Ammon's horn (tissue), 1 donor: ENCODE measurements at places on chromosomes 1 and 21.
A peak's percentile ranks its signal among the peaks of the same experiment; 100 is the strongest.

DNA sequence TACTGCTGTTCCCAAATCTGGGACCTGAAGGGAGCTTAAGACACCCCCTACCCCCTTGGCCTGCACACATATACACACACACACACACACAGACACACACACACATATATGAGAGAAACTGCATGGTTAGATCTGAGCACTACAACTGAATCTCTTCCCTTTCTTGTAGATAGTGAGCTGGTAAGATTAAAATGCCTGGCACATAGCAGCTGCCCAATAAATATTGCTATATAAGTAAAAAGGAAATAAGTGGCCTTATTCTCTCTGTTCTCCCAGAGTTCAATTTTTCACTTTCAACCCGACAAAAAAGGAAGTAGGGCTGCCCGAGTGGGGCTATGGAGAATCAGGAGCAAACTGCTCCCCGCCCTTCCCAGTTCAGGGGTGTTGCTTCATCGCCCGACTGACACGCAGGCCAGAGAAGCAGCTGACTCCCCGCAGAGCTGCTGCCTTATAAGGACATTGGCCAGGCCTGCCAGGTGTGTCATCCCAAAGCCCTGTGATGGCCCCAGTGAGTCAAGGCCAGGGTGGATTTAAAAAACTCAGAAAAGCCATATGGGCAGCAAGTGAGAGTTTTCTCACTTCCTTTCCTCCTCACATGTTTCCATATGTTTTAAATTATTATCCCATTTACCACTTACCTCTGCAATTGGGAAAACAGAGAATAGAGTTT is 106.5 kb upstream of the SLC44A3 start:
- DNase-seq: peak; percentile 70

DNA sequence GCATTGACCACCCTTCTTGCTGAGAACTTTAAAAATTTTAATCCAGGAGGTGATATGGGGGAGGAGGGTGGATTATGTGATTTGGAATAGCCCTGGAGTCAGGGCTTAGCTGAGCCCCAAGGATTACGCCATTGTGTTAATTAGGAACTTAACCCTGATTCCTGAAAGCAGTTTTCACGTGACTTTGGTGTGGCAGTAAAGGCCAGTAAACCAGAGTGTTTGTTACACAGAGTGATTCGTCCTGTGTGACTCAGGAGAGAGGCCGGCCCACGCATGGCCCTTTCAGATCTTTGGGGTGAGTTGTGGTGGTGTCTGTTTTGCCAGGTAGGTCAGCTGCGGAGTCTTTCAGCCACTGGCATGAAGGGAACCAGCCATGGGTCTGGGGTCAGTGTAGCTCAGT is 107.6 kb downstream of the NOS1AP start:
- no peak for DNase-seq

- DNase-seq: no peak
Measured at GRCh38 chr1:77511440-77511840, 171.0 kb downstream of the ZZZ3 start.

- DNase-seq: no peak
Measured at GRCh38 chr1:242787968-242788367, 263.5 kb upstream of the PLD5 start.

DNA sequence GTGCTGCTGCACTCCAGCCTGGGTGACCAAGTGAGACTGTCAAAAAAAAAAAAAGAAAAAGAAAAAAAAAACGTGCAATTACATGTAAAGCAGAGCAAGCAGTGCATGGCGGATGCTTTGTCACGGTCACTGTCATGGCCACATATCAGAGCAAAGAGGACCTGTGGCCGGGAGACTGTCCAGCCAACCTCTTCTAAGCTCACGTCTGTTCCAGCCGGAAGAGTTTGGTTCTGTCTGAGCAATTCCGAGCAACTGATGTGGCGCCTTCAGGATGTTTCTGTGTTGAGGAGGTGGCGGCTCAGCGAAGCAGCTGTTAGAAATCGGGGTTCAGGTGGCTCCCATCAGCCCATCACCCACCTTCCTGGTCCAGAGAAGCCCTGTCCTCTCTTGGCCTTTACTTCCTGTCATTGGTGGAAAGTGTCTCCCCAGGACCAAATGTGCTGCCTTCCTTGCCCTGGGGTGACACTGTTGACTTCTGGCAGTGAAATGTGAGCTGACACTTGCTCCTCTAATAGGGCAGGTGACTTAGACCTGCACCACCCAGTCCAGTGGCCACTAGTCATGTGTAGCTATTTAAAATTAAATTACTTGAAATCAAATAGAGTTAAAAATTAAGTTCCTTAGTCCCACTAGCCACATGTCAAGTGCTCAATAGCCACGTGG is 59.9 kb downstream of the ARHGEF10L start:
- no peak for DNase-seq

DNA sequence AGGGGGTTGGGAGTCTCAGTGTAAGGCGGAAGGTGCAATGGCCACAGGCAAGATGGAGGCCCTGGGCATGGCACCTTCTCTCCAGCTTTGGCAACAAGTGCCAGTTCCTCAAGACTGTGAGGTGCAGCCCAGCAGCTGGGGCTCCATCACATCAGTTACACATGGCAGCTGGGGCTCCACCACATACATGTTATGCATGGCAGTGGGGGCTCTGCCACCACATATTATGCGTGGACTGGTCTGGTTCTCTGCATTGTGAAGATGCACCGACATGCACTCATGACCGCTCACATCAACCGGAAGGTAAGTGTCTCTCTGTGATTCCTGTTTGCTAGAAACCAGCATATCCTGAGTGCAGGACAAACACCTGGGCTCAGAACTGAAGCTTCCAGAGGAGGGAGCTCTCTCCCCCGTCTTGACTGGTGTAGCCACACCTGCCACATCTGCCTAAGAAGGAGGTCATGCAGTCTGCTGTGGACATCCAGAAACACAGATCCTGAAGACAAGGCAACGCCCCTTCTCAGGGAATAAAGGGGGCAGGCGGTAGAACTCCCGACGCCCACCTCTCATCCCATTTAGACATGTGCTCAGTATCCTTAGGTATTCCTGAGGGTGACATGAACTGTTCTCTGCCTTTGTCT is 104.1 kb upstream of the TMPRSS2 start:
- DNase-seq: no peak

DNA sequence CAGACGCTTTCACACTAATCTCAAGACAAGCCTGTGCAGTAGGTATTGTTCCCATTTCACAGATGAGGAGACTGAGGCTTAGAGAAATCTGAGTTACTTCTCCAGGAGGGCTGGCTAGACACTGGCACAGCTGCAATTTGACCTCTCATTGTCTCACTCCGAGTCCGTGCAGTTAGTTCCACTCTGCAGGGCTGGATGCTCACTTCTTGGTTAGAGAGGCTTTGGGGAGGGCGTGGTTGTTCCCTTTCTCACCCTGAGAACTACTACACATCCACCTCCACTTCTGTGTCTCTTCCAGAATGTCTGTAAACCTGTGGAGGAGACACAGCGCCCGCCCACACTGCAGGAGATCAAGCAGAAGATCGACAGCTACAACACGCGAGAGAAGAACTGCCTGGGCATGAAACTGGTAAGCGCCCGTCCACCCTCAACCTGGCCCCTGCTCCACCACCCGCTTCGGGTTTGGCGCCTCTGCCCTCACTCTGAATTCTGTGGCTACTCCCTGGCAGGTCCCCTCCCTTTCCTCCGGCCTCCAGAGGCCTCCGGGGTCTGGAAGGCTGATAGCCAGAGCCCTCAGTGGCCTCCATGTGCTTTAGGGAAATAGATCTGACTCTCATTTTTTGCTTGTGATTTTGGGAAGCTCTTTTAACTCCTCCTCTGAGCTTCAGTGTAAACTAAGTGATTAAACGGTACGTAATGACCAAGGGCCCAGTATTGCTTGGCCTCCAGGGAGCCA is 29.1 kb downstream of the EIF2D start:
- no peak for DNase-seq

- DNase-seq: no peak
Measured at GRCh38 chr1:96104506-96104905, 617.1 kb upstream of the PTBP2 start.

GRCh38 chr1:30812076-30812475 is 54.5 kb upstream of the LAPTM5 start:
- DNase-seq: no peak

GRCh38 chr1:224450561-224451350 is 16.2 kb upstream of the WDR26 start:
- no peak for DNase-seq

GRCh38 chr1:108130794-108131193 is 69.3 kb downstream of the SLC25A24 start:
- no peak for DNase-seq

DNA sequence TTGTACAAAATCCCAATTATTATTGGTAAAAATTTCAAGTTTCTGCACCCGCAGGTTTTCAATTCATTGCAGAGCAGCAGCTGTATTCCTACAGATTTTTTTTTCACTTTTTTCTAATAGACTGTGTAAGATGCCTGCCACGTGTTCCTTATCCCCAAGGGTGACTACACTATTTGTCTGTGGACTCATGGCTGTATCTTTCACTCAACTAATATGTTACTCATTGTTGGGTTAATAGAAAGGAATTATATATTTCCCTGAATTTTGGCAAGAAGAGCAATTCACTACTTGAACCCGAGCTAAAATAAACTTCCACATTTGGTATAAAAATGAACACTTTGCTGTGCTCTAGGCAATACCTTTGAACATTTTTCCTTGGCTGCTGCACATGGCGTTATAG is 158.7 kb downstream of the NCAM2 start:
- no peak for DNase-seq

- DNase-seq: no peak
Measured at GRCh38 chr1:109718495-109718894, 6.4 kb downstream of the GSTM5 start.

GRCh38 chr1:70319750-70320149 is 34.8 kb downstream of the ANKRD13C start:
- no peak for DNase-seq

- DNase-seq: no peak
Measured at GRCh38 chr1:67833602-67833940, 304 bp upstream of the GNG12 start.

- peak; percentile 36 for DNase-seq
Measured at GRCh38 chr1:63592536-63593302, 492 bp upstream of the PGM1 start.

DNA sequence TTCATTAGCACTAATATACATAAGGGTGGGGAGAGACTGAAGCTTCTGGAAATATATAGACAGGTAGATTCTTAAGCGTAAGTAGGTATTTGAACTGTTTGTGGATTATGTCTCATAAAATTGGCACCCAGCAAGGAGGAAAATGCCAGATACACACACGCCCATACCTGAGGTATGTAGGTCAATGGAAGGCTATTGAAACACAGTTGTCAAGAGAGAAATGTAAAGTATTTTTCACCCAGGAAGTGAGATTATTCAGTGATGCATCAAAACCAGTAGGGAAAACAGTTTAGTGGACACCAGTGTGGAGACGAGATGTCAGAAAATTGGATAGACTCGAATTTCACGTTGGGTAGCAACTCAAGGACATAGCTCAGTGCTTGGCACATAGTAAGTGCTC is 4.7 kb upstream of the RSPH1 start:
- no peak for DNase-seq

- DNase-seq: no peak
Measured at GRCh38 chr1:16073490-16074119, at the start of gene FAM131C. FAM131C (minus strand) TSS chr1:16073651; CDS start chr1:16073442, 209 bp downstream.

DNA sequence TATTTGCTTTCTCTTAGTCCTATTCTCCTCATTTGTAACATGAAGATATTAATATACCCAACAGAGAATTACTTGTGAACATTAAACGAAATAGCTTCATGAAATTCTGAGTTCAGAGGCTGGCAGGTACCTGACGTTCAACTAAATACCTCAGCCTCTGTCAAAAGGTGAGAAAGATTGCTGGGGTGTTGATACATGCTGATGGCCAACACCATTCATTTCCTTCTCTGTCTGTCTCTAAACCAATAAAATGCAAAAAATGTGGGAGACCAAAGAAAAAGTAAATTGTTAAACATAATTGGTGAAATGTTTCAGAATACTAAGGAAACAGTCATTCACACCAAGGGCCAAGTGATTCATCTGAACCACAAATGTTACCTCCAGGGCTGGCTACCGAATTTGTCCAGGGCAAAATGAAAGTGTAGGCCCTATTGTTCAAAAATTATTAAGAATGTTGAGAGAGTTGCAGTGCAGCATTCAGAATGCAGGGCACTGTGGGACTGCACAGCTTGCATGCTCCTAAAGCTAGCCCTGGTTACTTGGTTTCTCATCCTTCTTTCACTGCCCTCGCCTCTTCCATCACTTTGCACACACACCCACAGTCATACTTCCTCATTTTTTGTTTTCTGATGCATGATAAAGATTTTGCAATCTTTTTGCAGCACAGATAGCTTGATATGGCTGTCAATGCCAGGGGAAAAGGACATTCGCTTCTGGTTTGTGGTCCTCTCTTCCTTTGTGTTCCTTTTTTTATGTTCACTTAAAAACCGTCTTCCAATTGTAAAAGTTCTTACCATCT is 414.3 kb upstream of the NR5A2 start:
- no peak for DNase-seq

DNA sequence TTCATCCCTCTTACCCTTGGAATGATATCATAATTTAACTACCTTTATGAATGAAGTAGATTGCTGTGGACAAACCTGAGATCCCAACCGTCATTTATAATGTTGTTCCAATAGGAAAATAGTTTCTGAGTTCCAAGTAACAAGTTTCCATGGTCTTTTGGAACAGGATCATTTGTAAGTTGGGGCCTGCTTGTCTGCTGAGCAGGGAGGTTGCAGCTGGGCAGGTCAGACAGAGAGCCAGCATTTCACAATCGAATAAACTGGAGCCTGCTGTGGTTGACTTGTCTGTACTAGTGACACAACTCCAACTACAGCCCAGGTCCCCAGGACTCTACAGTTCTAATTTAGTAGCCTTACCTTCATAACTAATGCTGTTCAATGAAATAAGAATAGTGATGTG is 18.6 kb upstream of the RALGPS2 start:
- no peak for DNase-seq

- peak; percentile 82 for DNase-seq
Measured at GRCh38 chr1:200749090-200749489, 10.4 kb downstream of the CAMSAP2 start.

DNA sequence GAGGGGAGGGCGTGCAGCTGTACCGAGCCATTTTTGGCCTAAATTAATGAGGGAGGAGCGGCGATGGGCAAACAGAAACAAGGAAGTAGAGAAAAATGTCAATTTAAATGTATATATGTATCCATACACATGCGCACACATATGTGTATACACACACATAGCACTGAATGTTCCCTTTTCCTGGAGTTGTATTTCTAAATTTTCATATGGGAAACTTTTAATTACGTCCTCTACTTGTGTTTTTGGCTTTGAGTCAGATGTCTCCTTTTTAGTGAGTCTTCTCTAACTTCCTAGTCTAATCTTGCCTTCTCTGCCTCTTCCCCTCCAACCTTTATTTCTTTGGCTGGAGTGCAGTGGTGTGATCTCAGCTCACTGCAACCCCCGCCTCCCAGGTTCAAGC is 15.4 kb upstream of the CYYR1 start:
- no peak for DNase-seq

GRCh38 chr1:54153535-54154439 is 987 bp upstream of the CDCP2 start:
- no peak for DNase-seq

GRCh38 chr1:184037849-184038591 is 492 bp upstream of the COLGALT2 start:
- no peak for DNase-seq
